Astrocyte (in vitro differentiated cells and primary cell): ENCODE measurements at places on chromosomes 3 and 15. TPM values are rescaled to one million over a fixed set of nuclear protein-coding genes. Genes with fewer than 3 reads are reported as not detected.

Gene MYRIP
- 0.07 TPM in 1 of 2 replicates, not detected in the other for total RNA-seq

Gene LIPC
- total RNA-seq = not detected in 2 replicates

Gene LMAN1L
- 0.32 TPM in 1 of 2 replicates, not detected in the other for total RNA-seq

Gene ARNT2
- total RNA-seq = 2.7 and 3.5 TPM in 2 replicates

- H3K4me3 ChIP-seq = no peak overlapping the region
- DNase-seq = no peak
- H3K36me3 ChIP-seq = peaks cover 29% of the 10 kb centered on the region
- H3K27me3 ChIP-seq = no peaks in the 10 kb centered on the region
- no peak overlapping the region for H3K27ac ChIP-seq
Measured at GRCh38 chr15:85745525-85746150, 49.1 kb downstream of the KLHL25 start.

DNA sequence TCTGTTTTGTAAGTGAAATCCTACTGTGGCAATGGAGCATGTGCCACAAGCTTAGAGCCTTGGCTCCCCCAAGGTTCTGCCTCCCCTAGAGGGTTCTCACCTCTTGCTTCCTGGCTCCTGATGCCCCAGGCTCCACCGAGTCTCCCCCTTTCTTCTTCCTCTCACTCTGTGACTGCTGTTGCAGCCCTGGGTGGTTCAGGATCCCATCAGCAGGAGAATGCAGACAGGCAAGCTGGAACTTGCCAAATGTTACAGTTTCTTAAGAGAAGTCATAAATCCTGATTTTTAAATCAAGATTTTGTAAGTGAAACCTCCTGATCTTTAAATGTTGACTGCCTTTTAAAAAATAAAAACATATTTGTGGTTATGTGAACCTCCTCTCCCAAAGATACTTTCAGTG is 133.9 kb downstream of the CCNL1 start:
- H3K27ac ChIP-seq = no peak overlapping the region
- no peak for DNase-seq
- H3K4me3 ChIP-seq = no peak overlapping the region
- H3K36me3 ChIP-seq = no peaks in the 10 kb centered on the region
- no peaks in the 10 kb centered on the region for H3K27me3 ChIP-seq

DNA sequence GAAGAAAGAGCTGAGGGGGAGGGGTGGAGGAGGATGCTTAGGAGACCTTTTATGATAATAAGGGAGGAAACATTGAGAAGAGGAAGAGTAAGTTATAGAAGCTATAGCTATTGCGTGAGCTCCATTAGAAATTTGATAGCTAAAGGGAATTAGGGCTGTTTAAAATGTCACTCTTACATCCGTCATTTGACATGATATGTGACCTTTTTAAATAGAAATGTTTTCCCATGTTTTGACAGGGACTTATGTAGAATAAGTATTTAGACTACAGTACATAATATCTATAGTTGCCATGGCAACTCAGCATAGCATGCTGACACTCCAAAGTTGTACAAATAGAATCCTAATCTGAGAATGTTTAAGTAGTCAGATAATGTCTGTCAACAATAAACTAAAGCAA is 19.2 kb downstream of the RAD51 start:
- DNase-seq = no peak
- no peaks in the 10 kb centered on the region for H3K4me1 ChIP-seq
- H3K36me3 ChIP-seq = peaks cover 18% of the 10 kb centered on the region
- no peak overlapping the region for H3K4me3 ChIP-seq
- H3K27me3 ChIP-seq = no peaks in the 10 kb centered on the region

GRCh38 chr3:127835993-127836882 is 13.9 kb upstream of the MGLL start:
- no peaks in the 10 kb centered on the region for H3K4me1 ChIP-seq
- no peak overlapping the region for H3K4me3 ChIP-seq
- no peak overlapping the region for H3K27ac ChIP-seq
- no peak for DNase-seq

DNA sequence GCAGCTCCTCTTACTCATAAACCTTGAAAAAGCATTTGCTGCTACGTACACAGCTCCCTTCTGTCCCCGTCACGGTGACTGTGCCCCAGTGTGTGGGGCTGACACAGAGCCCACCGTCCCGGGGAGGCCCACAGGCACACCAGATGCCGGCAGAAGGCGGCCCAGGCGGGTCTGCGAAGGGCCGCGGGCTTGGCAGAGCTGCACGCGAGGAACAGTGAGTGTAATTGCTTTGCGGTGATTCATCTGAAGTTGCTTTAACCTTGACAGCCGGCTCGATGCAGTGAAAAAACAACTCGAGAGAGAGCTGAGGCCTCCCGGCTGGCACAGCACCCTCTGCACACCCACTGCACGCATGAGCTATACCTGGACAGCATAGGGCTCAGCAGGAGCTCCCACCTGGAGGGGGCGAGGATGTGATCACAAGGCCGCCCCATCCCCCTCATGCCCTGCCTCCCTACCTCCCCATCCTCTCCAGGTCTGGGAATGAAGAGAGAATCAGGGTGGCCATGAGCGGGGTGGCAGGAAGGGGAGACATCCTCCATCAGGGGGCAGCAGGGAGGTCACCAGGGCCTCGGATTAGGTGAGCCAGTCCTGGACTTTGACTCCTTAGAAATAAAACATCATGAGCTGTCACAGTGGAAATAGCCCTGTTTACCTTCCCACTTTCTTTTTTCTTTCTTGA is 172.7 kb downstream of the MEGF11 start:
- no peak overlapping the region for H3K4me3 ChIP-seq
- DNase-seq = peak; percentile 65
- H3K4me1 ChIP-seq = peaks cover 9% of the 10 kb centered on the region
- no peaks in the 10 kb centered on the region for H3K36me3 ChIP-seq
- H3K27me3 ChIP-seq = peaks cover 27% of the 10 kb centered on the region

DNA sequence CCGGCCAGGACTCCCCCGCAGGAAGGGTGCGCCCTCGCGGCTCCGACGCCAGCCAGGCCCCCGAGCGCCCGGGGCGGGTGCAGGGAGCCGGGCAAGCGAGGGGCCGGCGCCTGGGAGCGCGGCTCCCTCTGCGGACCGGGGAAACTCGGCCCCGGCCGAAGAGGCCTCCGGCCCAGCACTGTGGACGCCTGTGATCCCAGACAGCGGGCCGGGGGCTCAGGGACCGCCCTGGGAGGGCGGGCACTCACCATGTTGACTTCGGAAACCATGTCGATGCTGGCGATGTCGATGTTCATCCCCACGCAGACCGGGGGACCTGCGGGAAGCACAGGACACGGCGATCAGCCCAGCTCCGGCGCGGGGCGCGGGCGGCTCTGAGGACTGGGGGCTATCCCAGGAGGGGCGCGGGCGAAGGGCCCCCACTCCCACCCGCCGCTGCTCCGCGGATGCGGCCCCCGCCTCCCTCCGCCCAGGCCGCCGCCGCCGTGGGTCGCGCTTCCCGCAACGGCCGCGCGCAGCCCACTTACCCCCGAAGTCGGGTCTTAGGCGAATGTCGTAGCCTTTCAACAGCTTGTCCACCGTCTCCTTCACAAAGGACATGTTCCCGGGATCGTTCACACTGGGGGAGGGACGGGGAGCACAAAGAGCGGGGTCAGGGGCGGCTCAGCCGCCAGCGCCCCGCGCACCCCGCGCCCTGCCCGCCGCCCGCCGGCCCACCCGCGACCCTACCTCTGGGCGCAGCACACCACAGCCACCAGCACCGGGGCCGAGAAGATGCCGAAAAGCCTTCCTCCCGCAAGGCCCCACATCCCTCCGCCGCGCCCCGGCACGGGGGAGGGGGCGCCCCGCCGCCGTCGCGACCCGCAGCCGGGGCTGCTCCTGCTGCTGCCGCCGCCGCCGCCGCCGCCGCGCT is at the start of gene GABRB3:
TSS of gene GABRB3 (minus strand) at position 913 of the 913 bp plus-strand sequence.
- no peak within 1 kb of the TSS for H3K27ac ChIP-seq
- H3K27me3 ChIP-seq = peaks cover 13% of the 10 kb centered on the region
- H3K36me3 ChIP-seq = no peaks in the 10 kb centered on the region
- peak within 1 kb of the TSS; percentile 23 for H3K4me3 ChIP-seq
- no peaks in the 10 kb centered on the region for H3K4me1 ChIP-seq

- peaks cover 5% of the 10 kb centered on the region for H3K27me3 ChIP-seq
- H3K4me3 ChIP-seq = no peak overlapping the region
- H3K36me3 ChIP-seq = no peaks in the 10 kb centered on the region
- DNase-seq = no peak
- H3K4me1 ChIP-seq = peaks cover 7% of the 10 kb centered on the region
- no peak overlapping the region for H3K27ac ChIP-seq
Measured at GRCh38 chr3:143895805-143896204, 47.5 kb upstream of the SLC9A9 start.

DNA sequence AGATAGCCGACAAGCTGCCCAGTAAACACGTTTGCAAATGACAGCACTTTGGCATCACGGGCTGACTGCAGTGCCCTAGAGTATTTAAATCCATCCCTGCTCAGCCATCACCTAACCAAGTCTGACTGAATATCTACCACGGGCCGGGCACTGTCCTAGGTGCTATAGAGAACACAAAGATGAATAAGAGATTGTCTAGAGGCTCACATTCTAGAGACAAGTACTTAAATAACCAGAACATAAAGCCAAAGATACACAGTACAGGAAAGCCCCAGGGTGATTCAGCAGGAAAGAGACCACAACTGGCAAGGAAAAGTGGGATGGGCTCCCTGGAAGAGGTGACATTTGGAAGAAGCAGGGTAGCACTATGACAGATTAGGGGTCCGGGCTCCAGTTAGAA is 103.5 kb downstream of the MYLK start:
- H3K27ac ChIP-seq = peak overlapping the region; percentile 50
- peak; percentile 59 for DNase-seq
- peaks cover 23% of the 10 kb centered on the region for H3K4me1 ChIP-seq
- no peak overlapping the region for H3K4me3 ChIP-seq
- peaks cover 8% of the 10 kb centered on the region for H3K36me3 ChIP-seq
- no peaks in the 10 kb centered on the region for H3K27me3 ChIP-seq

GRCh38 chr15:96285305-96285704 is 45.2 kb upstream of the NR2F2 start:
- peak; percentile 100 for DNase-seq
- peaks cover 7% of the 10 kb centered on the region for H3K36me3 ChIP-seq
- peak overlapping the region; percentile 88 for H3K27ac ChIP-seq
- H3K4me1 ChIP-seq = peaks cover 14% of the 10 kb centered on the region

- H3K4me3 ChIP-seq = no peak overlapping the region
- DNase-seq = peak; percentile 50
- H3K4me1 ChIP-seq = peaks cover 12% of the 10 kb centered on the region
Measured at GRCh38 chr3:69647511-69648110, 91.7 kb upstream of the MITF start.

DNA sequence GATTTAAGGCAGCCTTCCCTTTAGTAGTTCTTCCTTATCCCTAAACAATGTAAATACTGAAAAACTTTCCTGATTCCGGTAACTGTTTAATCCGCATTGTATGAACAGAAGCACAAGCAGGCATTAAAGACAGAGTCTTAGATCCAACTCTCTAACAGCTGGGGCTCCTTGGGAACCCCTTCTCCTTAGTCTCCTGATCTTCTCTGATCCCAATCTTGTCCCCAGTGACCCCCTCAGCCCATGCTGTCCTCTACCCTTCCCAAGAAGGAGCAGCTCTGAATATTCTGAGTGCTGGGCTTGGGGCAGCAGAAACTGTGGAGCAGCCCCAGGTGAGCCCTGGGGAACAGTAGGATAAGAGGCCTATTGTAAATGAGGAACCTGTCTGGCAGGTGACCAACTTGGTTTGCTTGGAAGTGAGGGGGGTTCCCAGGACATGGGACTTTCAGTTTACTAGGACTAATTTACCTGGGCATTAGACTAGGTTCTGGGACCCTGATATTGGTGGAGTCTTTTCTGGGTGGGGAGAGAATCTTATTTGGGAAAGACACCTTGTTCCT is 13.0 kb upstream of the SLC30A4 start:
- H3K36me3 ChIP-seq = no peaks in the 10 kb centered on the region
- H3K27ac ChIP-seq = no peak overlapping the region
- no peaks in the 10 kb centered on the region for H3K27me3 ChIP-seq
- no peaks in the 10 kb centered on the region for H3K4me1 ChIP-seq
- no peak for DNase-seq
- H3K4me3 ChIP-seq = no peak overlapping the region

- DNase-seq = peak; percentile 60
- H3K36me3 ChIP-seq = no peaks in the 10 kb centered on the region
- no peak overlapping the region for H3K27ac ChIP-seq
- H3K4me3 ChIP-seq = no peak overlapping the region
Measured at GRCh38 chr3:141243271-141243707, 11.7 kb downstream of the PXYLP1 start.

DNA sequence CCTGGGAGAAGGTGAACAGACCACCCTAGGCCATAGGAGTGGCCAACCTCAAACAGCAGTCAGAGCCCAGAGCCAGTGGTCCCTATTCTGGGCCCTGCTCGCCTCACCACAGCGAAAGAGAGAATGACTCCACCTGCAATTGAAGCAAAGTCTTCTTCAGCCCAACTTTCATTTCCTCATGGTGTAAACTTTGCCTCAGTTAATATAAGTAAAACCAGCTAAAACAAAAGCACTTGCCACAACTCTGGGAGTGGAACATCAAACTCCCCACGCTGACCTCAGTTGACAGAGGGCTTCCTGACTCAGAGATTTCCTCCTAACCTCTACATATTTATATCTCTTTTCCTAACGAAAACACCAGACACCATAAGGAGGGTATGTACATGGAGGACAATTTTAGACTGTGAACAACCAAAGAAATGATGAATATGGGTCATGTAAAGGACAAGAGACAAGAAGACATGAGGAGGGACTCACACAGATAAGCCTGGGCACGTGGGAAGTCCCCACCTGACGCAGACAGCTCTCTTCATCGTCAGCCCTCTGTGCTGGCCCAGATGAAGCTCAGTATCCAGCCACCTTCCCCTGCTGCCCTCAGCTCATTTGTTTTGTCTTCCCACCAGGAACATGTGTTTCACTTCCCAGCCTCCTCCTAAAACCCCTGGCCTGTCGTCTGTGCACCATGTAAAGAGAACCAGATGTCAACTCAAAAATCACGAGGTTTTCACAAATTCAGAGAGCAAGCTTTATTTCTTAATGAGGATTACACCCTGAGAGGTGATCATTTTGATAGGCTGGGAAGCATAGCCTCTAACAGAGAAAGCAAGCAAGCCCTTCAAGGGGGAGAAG is 140.9 kb downstream of the KCNMB2 start:
- H3K4me3 ChIP-seq = no peak overlapping the region
- H3K27ac ChIP-seq = no peak overlapping the region
- no peaks in the 10 kb centered on the region for H3K27me3 ChIP-seq
- no peaks in the 10 kb centered on the region for H3K36me3 ChIP-seq

GRCh38 chr3:25235031-25235430 is 193.0 kb upstream of the RARB start:
- no peaks in the 10 kb centered on the region for H3K27me3 ChIP-seq
- peak overlapping the region; percentile 66 for H3K27ac ChIP-seq
- H3K4me3 ChIP-seq = no peak overlapping the region
- peak; percentile 18 for DNase-seq

DNA sequence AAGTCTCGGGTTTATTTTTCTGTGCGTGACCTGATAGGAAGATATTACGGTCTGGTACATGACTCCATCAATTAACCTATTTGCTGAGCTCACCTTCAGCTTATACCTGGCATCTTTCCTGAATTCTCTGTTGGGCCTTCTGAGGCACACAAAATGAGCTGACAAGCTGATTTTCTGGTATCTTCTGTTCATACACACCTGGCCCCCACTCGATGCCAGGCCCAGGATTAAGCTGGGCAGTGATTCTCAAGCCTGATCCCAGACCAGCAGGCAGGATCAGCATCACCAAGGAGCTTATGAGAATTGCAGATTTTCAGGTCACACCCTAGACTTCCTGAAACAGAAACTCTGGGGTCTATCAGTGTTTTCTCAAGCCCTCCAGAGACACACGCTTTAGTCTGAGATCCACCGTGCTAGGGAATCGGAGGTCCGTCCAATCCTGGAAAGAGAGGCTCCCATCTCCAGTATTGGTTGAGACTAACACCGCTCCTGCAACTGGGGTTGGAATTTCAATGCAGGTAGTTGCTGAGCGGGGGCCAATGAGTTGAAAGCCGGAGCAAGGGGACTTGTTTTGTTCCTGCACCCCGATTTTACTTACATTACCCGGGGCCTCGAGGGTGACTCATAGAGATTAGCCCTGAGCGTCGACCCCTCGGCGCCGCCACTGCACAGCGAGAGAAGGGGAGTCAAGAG is 636 bp upstream of the EIF1B start:
- H3K36me3 ChIP-seq = peaks cover 19% of the 10 kb centered on the region
- no peaks in the 10 kb centered on the region for H3K27me3 ChIP-seq
- H3K27ac ChIP-seq = peak overlapping the region; percentile 5
- peak overlapping the region; percentile 90 for H3K4me3 ChIP-seq
